AML-193 (cell line): ENCODE measurements at places on chromosomes 5 and 9.

DNA sequence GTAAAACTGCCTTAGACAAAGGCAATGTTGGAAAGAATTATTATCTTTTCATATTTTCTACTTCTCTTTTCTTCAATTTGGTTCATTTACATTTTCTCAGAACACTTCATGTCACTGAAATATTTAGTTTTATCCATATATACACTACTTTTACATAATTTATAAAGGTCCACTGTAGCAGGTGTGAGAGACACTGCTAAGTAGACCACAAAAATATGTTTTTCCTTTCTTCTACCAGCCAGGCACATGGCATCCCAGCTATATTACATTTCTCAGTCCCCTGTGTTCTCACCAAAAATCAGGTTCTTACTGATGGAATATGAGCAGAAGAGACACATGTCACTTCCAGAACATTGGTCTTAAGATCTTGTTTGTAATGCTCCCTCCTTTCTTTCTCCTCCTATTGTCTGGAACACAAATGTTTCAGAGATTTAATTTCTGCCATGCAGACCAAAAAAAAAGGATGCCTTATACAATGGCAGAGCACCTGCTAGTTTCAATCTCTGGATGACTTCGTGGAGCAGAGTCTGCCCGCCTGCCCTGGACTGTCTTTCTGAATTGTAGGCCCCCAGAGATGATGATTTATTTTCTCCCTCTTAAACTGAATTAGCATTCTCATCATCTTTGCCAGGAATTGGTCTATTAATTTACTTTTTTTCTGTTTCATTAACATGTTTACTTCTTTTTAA is 125.4 kb upstream of the ACOT12 start:
- no peak for DNase-seq

- no peak for DNase-seq
These were observed 36.0 kb upstream of the CREBRF start for GRCh38 chr5:173020154-173020581.

- no peak for DNase-seq
These were observed 15.9 kb upstream of the SYNPO start for GRCh38 chr5:150624334-150625163.

GRCh38 chr9:135563039-135563476 is 1.5 kb downstream of the PAEP start:
- no peak for DNase-seq

- no peak for DNase-seq
These were observed 577.4 kb downstream of the ISL1 start for GRCh38 chr5:51960617-51961121.

- no peak for DNase-seq
These were observed 122.8 kb downstream of the CCDC192 start for GRCh38 chr5:127826011-127826410.

GRCh38 chr9:81370650-81371049 is 318.7 kb downstream of the TLE1 start:
- no peak for DNase-seq

- DNase-seq, result no peak
These were observed 131.6 kb downstream of the GOLPH3 start for GRCh38 chr5:32042551-32042961.

DNA sequence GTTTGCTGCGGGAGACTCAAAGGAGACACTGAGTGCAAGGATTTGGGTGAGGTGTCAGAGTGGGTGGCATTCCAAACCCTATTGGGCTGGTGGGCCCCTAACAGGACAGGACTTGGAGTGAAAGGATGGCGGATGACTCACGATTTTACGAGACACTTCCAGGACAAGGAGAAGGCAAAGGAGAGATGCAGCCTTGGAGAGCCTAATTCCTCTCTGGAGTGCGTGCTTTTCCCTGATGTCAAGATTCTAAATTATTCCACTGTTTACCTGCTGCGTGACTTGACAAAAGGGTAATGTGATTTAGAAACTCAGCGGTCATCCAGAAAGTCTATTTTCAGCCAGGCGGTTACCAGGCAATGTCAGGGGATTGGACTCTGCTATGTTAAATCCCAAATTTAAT is 41.6 kb upstream of the CD180 start:
- no peak for DNase-seq

- DNase-seq, result no peak
These were observed 26.2 kb downstream of the GOLPH3 start for GRCh38 chr5:32147959-32148358.

DNA sequence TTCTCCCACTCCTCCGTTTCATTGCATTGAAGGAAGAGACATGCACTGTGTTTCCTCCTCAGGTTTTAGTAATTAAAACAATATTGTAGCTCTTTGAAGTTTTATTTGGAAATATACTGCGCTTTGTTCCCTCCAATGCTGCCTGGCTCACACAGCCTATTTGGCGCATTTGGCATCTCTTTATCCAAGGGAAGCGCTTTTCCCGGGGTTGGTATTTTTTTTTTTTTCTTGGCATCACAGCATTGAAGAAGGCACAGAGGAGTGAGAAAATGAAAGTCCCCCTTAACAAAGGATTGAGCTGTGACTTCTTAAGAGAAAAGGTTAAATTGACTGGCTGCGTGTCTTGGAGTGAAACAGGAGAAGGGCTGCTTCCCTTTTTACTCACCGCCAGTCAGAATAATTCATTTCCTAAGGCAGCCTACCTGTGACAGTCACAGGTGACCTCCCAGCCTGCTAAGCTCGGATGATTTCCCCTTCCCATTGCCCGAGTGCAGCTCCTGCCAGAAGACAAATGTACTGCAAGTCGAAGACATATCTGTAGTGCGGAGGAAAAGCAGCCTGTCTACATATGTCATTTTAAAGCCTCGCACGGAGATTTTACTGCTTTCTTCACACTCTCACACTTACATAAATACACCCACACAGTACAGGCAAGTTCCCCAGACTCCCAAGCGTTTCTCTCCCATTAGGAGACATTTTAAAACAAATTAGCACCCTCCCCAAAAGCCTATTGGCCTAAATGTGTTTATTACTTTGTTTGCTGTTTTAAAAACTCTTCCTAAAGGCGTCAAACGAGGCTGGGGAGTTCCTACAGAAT is 665.5 kb upstream of the ZNF608 start:
- no peak for DNase-seq

- no peak for DNase-seq
These were observed 25.4 kb downstream of the TYRP1 start for GRCh38 chr9:12718482-12719026.

GRCh38 chr9:82720515-82720914 is 342.4 kb downstream of the RASEF start:
- DNase-seq, result no peak

- no peak for DNase-seq
These were observed 77.4 kb downstream of the MEGF10 start for GRCh38 chr5:127367946-127368465.

DNA sequence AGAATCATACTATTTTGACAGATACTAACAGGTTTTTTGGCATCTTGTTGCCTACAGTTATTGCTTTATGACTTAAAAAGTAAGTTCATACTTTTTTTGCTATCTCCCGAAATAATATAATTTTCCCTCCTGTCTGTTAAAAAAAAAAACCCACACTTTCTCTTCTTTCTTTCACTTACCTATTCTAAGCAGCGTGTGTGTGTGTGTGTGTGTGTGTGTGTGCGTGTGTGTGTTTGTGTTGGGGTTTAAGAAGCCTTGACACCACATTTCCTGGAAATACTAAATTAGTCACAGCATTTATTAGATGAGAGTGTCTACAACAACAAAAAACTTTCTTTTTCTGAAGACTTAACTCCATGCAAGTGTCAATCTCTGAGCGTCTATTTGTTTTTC is 12.4 kb downstream of the TNFAIP8 start:
- DNase-seq, result no peak
